IMR-90 (cell line): ENCODE measurements at places on chromosomes 16 and 17. TPM values are rescaled to one million over a fixed set of nuclear protein-coding genes. Genes with fewer than 3 reads are reported as not detected.

The C16orf92 gene
- not detected in 2 replicates for total RNA-seq

The KRT33B gene
- 0.18 and 0.28 TPM in 2 replicates for total RNA-seq

The FSCN2 gene
- total RNA-seq = 0.18 and 0.28 TPM in 2 replicates

The DRC3 gene
- 0.28 and 0.72 TPM in 2 replicates for total RNA-seq

The C1QL1 gene
- total RNA-seq = 0.18 and 0.28 TPM in 2 replicates

The P2RX1 gene
- total RNA-seq = not detected in 2 replicates

The VTN gene
- under 0.01 and 0.18 TPM in 2 replicates for total RNA-seq

The TRPV2 gene
- 27.2 and 30.8 TPM in 2 replicates for total RNA-seq

The CD300LF gene
- not detected in 2 replicates for total RNA-seq

The TENT4B gene
- 7.0 and 12.5 TPM in 2 replicates for total RNA-seq

The EFCAB5 gene
- total RNA-seq = under 0.01 TPM in 1 of 2 replicates, not detected in the other

The LGALS9C gene
- total RNA-seq = not detected in 2 replicates

The DNASE1L2 gene
- total RNA-seq = 0.18 and 0.28 TPM in 2 replicates

The NQO1 gene
- 404 and 426 TPM in 2 replicates for total RNA-seq

The TBC1D3E gene
- total RNA-seq = not detected in 2 replicates

The TBC1D3C gene
- total RNA-seq = not detected in 2 replicates

The GLIS2 gene
- total RNA-seq = 0.36 and 0.56 TPM in 2 replicates

The KRT20 gene
- total RNA-seq = not detected in 2 replicates

The C17orf67 gene
- total RNA-seq = 0.18 and 0.56 TPM in 2 replicates

The OSGIN1 gene
- 0.83 and 0.90 TPM in 2 replicates for total RNA-seq

The FNDC8 gene
- total RNA-seq = not detected in 2 replicates

The HOXB8 gene
- total RNA-seq = 0.54 and 0.56 TPM in 2 replicates

The GRAPL gene
- total RNA-seq = not detected in 2 replicates
